ENCODE measurements at places on chromosomes 13 and 19. TPM values are rescaled to one million over a fixed set of nuclear protein-coding genes. Genes with fewer than 3 reads are reported as not detected.

GRCh38 chr13:110525328-110526319 lies 35.9 kb downstream of the RAB20 start:
- no peak for DNase-seq

- DNase-seq, result no peak
Measured at GRCh38 chr19:38684078-38684861, 36.8 kb downstream of the ACTN4 start.

DNA sequence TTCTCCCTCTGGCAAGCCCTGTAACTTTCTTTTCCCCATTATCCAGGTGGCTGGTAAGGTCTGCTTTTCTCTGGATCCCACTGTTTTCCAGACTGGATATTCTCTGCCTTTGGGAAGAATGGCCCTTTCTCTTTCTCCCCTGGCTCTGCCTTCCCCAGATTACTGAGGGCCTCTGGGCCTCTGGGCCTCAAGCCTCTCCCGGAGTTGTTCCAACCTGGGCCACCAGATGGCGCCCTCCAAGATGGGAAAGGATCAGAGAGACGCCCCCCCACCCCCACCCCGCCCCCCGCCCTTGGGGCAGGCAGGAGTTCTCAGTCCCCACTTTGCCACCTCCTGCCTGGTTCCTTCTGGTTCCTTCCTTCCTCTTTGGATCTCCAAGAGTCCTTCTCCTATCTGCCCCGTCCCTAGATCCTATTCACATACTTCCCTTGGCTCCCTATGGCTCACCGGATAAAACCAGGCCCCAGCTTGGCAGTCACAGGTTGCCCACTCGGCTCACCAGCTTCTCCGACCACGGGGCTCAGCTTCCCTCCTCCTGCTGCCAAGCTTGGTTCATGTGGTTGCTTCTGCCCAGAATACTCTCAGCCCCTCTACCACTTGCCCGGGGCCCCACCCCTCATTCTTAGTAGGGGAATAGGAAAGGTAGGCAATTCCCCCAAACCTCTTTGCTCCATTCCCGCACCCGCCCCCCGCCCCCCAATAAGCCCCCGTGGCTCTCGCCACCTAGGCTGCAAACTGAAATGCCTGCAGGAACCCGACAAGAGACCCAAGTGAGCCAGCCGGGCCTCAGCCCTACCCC lies 13.1 kb downstream of the EPS8L1 start:
- DNase-seq, result peak; percentile 80

GIPC3 gene
- total RNA-seq, result 0.40 TPM

LGI4 gene
- 0.14 TPM for total RNA-seq

GRCh38 chr13:42331009-42331408 lies 59.1 kb downstream of the AKAP11 start:
- DNase-seq, result no peak
